Stimulated activated CD4-positive, alpha-beta T cell treated with anti-CD3 and anti-CD28 coated beads, Interleukin-1b, Interleukin-23, amount 100 ng/mL, for 24 hours (primary cell): ENCODE measurements at places on chromosomes 4 and X.
A peak's percentile ranks its signal among the peaks of the same experiment; 100 is the strongest.

GRCh38 chr4:83725336-83726085 is 189.6 kb downstream of the GPAT3 start:
- DNase-seq: no peak

DNA sequence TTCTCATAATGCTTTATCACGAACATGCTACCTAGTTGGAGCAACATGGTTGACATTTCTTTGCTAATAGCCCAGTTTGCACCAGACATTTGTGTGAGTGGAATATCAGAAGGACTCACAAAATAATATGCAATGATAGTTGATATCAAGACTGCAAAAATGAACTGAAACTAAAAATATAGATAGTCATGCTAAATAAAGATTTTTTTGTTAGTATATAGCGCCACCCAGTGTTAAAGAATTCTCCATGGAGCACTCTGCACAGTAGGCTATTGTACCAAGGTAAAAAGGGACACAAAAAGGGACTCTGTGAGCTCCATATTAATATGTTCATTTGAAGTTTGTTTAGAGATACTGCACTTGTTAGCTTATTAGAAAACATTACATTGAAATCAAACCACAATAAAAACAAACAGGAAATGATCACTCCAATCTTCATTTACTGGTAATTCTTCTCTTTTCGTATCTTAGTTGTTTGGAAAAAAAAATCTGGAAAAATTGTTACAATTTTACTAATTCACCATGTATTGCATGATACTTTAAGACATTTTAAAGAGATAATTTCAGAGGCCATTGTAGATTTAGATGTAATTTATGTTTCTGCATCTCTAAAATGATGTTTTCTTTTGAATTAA is 1509.6 kb downstream of the ADGRL3 start:
- DNase-seq: no peak

DNA sequence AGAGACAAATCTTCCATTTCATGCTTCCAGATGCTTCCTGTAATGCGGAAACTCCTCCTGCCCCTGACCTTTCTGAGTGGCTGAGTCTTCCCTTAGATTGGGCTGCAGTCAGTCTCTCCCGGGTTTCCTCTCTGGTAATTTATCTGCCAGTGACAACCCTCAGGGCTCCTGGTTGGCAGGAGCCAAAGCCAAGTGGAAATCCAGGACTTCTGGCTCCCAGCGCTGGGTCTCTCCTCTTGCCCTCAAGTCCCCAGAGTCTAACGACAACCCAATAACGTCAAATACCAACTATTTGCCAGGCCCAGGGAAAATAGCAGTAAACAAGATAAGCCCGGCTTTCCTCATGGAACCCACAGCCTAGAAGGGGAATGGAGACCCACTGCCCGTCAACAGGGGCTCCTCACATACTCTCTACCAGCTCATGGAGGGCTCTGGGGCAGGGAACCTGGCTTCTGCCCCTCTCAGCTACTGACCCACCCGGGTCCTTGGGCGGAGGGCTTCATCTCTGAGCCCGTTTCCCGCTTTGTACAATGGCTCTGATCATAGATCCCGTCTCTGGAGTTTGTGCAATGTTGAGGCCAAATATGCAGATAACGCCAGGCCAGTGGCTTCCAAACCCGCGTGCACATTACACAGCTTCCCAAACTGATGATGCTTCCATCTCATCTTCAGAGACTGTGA is 1.1 kb upstream of the TBC1D14 start:
- DNase-seq: no peak

DNA sequence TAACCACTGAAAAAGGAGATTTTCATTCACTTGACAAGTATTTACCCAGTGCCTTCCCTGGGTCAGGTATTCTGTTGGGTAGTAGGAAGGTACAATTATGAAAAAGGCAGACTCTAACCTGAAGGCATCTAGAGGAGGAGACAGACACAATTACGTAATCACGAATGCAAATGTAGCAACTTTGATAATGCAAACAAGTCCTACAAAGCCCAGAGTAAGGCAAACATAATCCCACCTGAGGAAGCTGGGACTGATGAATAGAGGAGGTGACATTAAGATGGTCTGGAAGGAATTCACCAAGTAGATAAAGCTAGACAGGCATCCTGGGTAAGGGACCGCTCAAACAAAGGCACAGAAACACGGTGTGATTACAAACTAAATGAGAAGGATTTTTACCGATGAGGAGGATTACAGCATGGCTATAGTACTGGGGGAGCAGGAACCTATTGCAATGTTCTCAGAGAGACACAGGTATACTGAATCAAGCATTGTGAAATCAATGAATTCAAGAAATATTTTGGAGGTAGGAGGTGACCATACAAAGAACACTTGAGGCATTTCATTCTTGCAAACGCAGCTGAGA is 37.1 kb downstream of the TMEM150C start:
- no peak for DNase-seq

- DNase-seq: peak; percentile 95
These were observed 5.0 kb downstream of the UVSSA start for GRCh38 chr4:1351854-1352566.

- no peak for DNase-seq
These were observed 110.8 kb upstream of the SHOX start for GRCh38 chrX:519741-520140.

DNA sequence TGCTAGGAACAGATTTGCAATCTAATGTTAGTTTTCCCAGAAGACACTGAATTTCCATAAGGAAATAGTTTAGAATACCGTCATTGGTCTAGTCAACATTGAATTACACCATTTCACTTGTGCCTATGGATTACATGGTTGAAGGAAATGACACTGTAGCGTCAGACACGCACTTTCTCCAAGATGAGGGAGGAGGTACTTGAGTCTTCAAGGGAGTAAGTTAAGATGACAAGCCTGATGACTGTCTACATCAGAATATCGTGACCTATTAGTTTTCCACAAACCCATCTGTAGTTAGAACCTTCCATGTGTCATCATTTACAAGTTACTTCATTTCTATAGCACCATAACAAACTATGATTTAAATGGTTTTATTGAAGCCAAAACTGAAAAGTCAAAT is 153.7 kb downstream of the AMELX start:
- DNase-seq: no peak

GRCh38 chr4:37891260-37892159 is 626 bp downstream of the TBC1D1 start:
- DNase-seq: peak; percentile 19

DNA sequence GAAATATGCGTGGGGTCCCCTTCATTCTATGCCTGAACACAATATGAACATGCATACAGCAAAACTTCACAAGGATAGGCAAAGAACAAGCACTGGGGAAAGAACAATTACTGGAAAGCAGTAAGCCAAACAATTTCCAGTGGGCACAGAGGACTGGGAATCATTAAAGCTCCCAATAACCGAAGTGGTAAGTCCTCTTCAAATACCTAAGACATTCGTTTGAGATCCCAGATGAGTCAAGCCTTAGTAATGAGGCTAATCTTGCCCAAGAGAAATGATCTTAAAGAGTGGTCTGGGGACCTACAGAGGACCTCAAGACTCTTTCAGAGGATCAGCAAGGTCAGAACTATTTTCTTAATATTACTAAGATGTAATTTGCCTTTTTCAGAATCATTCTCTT is 28.6 kb downstream of the ANAPC10 start:
- DNase-seq: no peak

DNA sequence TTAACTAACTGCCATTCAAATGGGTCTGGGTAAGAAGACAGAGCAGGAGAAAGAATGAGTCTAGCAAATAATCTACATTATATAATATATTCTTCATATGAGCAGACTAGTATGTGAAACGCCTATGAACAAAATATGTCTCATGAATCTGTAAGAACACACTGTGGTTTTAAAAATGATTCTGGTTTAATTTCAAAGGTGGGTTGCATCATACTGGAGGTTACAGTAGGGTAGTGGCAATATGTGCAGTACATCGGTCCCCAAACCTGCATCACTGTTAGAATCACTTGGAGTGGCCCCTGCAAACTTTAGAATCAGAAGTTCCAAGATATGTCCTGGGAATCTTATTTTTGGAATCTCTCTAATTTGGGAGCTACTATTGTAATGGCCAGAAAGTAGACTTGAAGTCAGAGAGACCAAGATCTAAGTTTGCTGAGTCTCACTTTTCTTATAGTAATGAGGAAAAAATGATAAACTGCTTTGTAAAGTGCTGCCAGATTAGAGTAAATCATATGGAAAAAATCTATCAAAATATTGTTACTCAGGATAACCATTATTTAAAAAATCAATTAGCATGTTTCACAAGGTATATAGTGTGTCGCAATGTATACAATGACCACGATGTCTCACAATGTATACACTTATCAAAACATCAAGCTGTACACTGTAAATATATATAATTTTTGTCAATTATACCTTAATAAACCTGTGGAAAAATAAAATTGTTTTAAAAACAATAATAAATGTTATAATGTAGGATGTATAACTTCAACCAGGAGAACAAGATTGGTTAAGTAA is 37.9 kb upstream of the ARSJ start:
- DNase-seq: no peak

DNA sequence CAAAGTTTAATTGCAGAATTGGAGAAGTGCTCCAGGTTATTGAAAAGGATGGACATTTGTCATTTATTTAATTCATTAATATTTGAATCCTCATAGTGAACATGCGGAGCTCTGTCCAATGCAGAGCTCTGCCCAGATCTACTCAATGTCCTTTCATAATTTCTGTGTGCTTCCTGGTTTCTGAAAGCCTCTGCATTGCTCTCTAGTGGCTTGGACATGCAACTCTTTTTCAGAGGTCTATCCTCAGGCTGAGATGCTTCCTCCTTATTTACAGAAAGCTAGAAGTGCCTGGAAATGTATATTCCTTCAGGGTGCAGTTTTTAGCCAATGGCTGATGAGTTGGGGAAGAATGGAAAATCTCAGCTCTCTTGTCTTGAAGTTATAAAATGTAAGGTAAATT is 786.1 kb upstream of the AADAT start:
- no peak for DNase-seq

DNA sequence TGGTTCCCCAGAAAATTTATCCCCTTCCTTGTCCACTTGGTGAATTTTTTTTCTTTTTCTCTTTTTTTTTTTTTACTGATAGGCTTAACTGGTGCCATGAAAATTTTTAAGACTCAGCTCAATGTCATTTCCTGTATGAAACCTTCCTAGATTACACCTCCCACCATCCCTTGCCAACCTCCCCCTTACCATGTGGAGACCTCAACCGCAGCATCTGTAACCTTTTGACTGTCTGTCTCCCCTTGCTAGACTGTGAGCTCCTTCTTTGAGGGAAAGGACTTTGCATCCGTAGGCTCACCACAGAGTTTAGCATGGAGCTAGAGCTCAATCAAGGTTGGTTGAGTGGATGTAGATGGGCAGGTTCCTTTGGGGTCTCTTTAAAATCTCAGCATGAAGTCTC is 5.2 kb upstream of the PGRMC1 start:
- no peak for DNase-seq

- no peak for DNase-seq
These were observed 59.3 kb upstream of the UCP1 start for GRCh38 chr4:140628016-140628415.

- DNase-seq: no peak
These were observed 48.3 kb downstream of the MED28 start for GRCh38 chr4:17662694-17663093.

- DNase-seq: no peak
These were observed 29.3 kb upstream of the MYOZ2 start for GRCh38 chr4:119106036-119107000.

DNA sequence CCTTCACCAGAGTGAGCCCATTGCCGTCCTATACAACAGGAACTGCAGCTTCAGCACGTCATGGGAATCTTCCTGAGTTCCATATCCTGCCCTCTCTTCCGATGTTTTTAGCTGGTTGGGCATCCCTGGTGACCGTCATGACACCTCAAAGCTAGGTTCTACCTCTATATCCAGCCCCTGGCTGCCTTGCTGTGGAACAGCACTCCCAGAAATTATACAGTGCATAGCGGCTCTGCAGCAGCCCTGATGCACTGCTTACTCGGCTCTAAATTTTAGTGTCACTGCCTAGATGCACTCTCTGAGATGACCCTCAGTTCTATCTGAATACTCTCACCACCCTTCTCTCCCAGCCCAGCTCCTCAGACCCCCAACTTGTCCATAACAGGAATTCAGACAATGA is 44.3 kb downstream of the ARHGEF38 start:
- DNase-seq: no peak

DNA sequence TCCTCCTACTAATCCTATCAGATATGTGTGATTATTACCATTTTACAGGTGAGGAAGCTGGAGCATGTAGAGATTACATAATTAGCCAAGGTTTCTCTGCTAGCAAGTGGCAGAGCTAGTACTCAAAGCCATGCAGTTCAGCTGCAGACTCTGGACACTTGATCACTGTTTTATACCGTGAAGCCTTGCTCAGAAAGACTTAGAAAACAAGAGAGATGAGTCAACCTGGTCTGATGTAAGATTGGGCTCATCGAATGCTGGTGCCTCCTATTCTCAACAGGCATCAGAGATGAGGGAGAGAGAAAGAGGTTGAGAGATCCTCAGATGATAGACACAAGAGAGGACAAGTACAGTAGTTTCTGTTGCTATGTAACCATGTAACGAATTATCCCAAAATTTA is 19.0 kb upstream of the PDE5A start:
- no peak for DNase-seq

DNA sequence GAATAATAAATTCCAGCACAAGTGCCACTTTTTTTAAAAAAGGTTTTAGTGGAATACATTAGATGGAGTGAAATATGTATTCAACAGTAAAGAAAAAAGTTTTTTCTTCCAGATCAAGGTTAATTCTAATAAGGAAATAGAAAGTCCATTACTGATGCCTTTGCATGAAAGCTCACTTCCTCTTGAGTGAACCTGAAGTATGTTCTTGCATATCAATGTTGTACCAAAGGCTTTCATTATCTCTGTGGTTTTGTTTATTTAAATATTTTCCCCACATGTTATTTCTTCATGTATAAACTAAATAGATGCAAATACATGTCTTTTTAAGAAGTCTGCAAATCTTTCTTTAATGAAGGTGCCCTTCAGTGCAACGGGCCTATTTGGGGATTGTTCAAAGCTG is 307.9 kb downstream of the C4orf33 start:
- no peak for DNase-seq

DNA sequence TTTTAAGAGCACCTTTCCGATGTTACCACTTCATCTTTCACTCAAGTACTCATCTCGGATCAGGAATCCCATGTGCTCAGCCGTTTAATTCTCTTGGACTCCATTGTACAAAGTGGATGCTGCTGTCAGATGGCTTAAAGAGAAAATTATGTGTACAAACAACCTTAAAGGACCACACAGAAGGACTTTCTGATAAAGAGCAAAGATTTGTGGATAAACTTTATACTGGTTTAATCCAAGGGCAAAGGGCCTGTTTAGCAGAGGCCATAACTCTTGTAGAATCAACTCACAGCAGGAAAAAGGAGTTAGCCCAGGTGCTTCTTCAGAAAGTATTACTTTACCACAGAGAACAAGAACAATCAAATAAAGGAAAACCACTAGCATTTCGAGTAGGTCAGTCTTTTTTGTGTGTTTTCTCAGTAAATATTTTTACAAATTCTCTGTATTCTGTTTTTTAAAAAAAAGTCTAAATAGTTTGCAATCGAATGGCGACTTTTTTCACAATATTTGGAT is 20.1 kb downstream of the MMAA start:
- no peak for DNase-seq

GRCh38 chr4:185950891-185951290 is 118.1 kb upstream of the TLR3 start:
- no peak for DNase-seq
